ENCODE measurements at places on chromosomes 16 and 17. TPM values are rescaled to one million over a fixed set of nuclear protein-coding genes. Genes with fewer than 3 reads are reported as not detected.

Gene COL1A1
- total RNA-seq = 3.2 TPM

Gene ITGAD
- total RNA-seq = not detected

Gene SOCS7
- total RNA-seq = 26.5 TPM

Gene AATK
- 1.1 TPM for total RNA-seq

Gene BAIAP3
- total RNA-seq = 0.24 TPM

Gene MPHOSPH6
- 93.3 TPM for total RNA-seq

Gene TMEM114
- not detected for total RNA-seq

Gene KRTAP4-5
- total RNA-seq = not detected

Gene CHST5
- total RNA-seq = not detected

Gene CES3
- total RNA-seq = 5.3 TPM

Gene HOXB9
- not detected for total RNA-seq

Gene DLX3
- total RNA-seq = under 0.01 TPM

Gene NEUROD2
- not detected for total RNA-seq

Gene TSR1
- total RNA-seq = 102 TPM

Gene CSH1
- total RNA-seq = not detected

Gene SLC16A13
- total RNA-seq = 0.85 TPM

Gene DPEP3
- not detected for total RNA-seq

Gene ZDHHC7
- 75.7 TPM for total RNA-seq

Gene CLEC19A
- total RNA-seq = not detected

Gene CD79B
- total RNA-seq = not detected

Gene CA4
- not detected for total RNA-seq

Gene PDILT
- not detected for total RNA-seq

Gene CBFA2T3
- 0.48 TPM for total RNA-seq

Gene HOXB7
- total RNA-seq = 1.4 TPM

Gene HSPB9
- not detected for total RNA-seq

Gene AIPL1
- total RNA-seq = not detected

Gene PTRH2
- 24.3 TPM for total RNA-seq

Gene KIFC3
- 107 TPM for total RNA-seq

Gene SCPEP1
- total RNA-seq = 167 TPM

Gene DNAAF8
- total RNA-seq = under 0.01 TPM

Gene RNF135
- total RNA-seq = 12.8 TPM

Gene PPL
- 150 TPM for total RNA-seq

Gene EFNB3
- total RNA-seq = not detected

Gene RASD1
- total RNA-seq = 3.6 TPM

Gene MMP15
- total RNA-seq = 23.7 TPM

Gene SPHK1
- total RNA-seq = 55.6 TPM

Gene SDR42E2
- total RNA-seq = not detected

Gene NOXO1
- 1.2 TPM for total RNA-seq

Gene TTC19
- total RNA-seq = 50.1 TPM

Gene CD300E
- total RNA-seq = under 0.01 TPM

Gene CD300A
- total RNA-seq = not detected

Gene KLHL10
- not detected for total RNA-seq

Gene METTL26
- total RNA-seq = 148 TPM

Gene BRIP1
- total RNA-seq = 1.5 TPM

All from tracheal epithelial cell (primary cell).